AG04449 (cell line): ENCODE measurements at places on chromosomes 12 and 14.

- no peak for DNase-seq
Observed at GRCh38 chr12:132186857-132187620, 42.8 kb downstream of the NOC4L start.

DNA sequence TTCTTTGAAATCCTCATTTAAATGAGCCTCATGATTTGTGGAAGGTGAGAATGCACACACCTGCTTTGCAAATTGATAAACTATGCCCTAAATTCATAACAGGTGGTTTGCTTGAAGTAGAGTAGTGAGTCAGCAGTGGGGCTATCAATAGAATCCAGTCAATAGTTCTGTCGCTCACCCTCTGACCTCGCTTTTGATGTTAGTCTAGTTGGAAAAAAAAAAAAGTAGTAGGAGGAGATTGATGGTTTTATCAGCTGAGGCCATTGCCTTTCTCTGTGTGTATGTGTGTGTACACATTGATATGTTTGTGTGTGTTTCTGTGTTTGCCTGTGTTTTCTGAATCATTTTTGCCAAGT is 267.3 kb downstream of the SNAPC1 start:
- DNase-seq: no peak

GRCh38 chr12:94563286-94563685 is 87.1 kb downstream of the TMCC3 start:
- DNase-seq: no peak

- DNase-seq: no peak
Observed at GRCh38 chr12:114166362-114166761, 200.2 kb upstream of the RBM19 start.

DNA sequence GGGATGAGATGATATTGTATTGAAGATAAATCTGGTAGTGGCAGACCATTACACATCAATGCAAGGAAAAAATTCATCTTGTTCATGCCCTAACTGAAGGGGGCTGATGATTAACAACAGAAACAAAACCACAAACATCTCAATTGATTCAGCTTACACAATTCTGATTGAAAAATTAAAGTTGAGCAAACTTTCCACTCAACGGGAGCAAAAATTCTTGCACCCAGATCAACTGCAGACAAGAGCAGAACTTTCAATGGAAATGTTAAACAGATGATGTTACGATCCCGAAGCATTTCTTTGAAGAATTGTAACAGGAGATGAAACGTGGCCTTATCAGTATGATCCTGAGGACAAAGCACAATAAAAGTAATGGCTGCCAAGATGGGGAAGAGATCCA is 172.4 kb upstream of the SOX5 start:
- no peak for DNase-seq

DNA sequence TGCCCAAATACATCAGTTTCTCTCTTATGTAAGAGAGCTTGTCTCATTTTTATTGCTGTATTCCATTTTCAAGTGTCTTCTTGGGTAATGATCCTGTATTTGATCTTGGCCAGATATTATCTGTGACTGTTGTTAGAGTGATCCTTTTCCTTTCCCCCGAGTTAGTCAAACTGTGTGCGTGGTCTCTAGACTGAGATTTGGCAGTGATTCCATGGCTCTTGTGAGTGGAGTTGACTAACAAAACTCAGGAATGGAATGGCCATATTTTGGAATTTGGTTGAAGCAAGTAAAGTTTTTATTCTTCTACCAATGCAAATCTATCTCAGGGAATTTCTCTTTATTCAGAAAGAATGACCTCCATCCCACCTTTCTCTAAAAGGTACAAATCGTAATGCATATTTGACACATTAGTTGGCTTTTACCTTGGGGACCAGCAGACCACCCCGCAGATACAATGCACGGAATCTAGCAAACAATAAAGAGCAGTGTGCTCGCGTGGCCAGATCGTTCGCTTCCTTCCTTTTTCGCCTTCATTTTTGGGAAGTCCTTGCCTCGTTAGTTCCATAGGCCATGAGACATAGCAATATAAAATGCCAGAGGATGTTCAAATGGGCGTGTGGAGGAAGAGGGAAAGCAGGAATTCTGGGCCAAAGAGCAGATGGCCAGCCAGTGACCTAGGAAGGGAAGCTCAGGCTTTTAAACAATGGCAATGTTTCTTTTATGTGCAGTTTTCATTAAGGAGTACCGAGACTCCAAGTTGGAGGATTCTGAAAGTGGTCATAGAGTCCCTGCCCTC is 24.4 kb downstream of the ETV6 start:
- no peak for DNase-seq

DNA sequence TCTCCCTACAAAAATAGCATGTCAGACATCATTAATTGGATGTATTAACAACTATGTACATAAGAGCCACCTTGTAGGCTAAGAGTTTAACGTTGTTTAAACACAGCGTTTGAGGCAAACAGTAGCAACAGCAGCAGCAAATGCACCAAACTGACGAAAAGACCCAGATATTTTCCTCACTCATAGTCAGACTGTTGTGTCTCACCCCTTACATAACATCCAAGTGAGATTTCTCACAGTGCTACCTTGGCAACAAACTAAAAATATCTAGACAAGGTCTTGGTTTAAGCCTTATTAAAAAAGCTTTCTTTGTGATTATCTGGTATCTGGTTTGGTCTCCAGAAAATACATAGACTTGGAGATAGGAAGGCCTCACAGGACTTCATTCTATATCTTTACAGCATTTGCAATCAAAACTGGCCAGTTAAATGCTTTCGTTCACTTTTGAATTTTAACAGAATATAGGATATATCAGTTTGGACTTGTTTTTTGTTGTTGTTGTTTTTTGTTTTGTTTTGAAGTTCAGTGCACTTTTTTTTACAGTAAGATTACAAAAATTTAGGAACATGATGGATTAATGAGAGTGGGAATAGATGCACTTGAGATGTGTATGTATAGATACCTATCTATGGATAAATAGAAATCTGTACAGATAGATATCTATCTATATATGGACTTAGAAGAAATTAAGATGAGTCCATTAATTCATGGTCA is 4.1 kb downstream of the BHLHE41 start:
- no peak for DNase-seq

DNA sequence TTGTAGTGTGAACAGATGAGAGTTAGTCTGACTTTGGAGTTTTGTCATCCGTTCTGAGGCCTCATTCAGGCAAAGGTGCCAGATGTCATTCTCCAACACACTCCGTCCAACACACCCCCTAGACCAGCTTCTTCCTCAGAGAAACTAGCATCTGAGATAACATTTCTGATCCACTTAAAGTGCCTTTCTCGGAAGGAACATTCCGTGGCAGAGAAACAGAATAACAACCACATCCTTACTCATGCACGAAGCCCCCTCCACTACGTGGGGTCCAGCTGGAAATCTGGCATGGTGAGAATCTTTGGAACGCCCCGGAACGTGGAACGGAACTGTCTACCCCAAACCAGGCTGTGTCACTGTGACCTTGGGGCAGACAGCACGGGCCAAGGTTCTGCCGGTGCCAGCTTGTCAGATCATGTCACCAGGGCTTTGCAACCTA is 17.0 kb upstream of the BCL7A start:
- DNase-seq: no peak

GRCh38 chr14:36524874-36525745 is 5.1 kb upstream of the NKX2-1 start:
- DNase-seq: no peak

- DNase-seq: no peak
Observed at GRCh38 chr14:50954811-50955372, 10.6 kb upstream of the PYGL start.

- no peak for DNase-seq
Observed at GRCh38 chr12:93223440-93224426, 154.0 kb upstream of the NUDT4 start.

- DNase-seq: no peak
Observed at GRCh38 chr14:69048456-69048855, 69.4 kb upstream of the ACTN1 start.

- DNase-seq: no peak
Observed at GRCh38 chr14:53792909-53793308, 163.7 kb downstream of the BMP4 start.

- no peak for DNase-seq
Observed at GRCh38 chr12:92629349-92630065, 73.3 kb upstream of the PLEKHG7 start.

GRCh38 chr14:65308536-65308935 is 104.0 kb upstream of the FUT8 start:
- no peak for DNase-seq

- DNase-seq: no peak
Observed at GRCh38 chr14:96423446-96424108, 31.6 kb downstream of the AK7 start.

- DNase-seq: no peak
Observed at GRCh38 chr12:110475426-110475825, 6.8 kb downstream of the FAM216A start.

DNA sequence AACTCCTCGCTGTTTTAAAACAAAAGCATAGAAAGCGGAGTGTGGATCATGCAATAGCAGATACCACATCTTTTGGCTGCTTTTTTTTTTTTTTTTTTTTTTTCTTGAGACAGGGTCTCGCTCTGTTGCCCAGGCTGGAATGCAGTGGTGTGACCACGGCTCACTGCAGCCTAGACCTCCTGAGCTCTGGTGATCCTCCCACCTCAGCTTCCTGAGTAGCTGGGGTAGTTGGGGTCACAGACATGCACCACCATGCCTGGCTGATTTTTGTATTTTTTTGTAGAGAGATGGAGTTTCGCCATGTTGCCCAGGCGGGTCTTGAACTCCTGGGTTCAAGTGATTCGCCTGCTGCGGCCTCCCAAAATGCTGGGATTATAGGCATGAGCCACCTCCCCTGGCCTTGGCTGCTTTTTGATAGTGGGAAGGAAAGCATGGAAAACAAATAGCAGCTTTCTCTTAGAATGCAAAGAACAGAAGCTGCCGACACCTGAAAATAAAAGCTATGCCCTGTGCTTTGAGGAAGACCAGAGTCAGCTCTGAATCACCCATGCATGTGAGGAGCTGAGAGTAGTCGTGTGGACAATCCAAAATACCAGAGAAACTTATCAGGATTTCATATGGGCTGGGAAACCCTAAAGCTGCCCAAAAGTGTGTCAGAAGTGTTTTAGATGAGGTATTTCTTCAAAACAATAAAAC is 3.6 kb upstream of the ELK3 start:
- no peak for DNase-seq

- peak; percentile 55 for DNase-seq
Observed at GRCh38 chr12:28415755-28416154, 225.5 kb downstream of the CCDC91 start.

DNA sequence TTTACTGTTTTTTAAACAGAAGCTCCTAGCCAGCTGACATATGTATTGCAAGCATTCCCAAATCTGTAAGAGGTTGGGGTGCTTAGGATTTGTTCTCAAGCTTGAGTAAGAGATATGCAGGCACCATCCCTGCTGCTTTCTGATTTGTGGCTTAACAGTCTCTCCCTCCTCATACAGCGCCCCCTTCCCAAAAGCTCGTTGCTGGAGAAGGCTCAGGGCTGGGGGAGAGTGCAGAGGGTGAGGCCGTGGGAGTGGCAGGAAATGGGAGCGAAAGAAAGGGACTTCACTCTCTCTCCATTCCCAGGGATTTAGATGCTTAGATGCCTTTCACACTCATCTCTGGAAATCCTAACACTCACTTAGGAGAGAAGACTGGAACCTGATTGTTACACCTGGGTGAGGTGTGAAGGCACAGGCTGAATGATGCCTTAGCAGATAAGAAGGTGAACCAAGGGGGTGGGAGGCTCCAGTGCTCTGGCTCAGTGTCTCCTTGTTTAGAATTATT is 172.0 kb downstream of the C12orf75 start:
- DNase-seq: no peak

GRCh38 chr12:107783406-107784376 is 9.2 kb downstream of the ASCL4 start:
- DNase-seq: no peak

GRCh38 chr12:124024776-124025175 is 51.8 kb downstream of the ZNF664 start:
- DNase-seq: no peak

DNA sequence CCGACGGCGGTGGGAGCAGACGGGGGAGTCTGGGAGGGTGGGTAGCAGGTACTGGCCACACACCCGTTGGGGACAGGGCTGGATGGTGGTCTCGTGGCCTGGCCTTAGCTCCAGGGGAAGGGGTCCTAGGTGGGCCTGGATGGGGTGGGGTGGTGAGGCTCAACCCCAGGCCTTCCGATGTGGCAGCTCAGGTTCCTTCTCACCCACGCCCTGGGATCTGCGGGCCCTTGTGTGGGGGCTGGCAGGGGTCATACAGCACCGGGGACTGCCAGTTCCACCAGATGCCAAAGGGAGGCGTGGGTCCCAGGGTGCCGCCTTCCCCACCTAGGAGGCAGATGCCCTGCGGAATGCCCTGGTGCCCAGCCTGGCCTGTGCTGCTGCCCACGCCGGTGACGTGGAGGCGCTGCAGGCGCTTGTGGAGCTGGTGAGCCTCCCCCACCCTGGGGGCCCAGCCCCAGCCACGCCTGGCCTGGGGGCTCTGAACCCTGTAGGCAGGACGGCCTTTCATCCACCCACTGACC is 21.0 kb downstream of the ASPG start:
- no peak for DNase-seq

DNA sequence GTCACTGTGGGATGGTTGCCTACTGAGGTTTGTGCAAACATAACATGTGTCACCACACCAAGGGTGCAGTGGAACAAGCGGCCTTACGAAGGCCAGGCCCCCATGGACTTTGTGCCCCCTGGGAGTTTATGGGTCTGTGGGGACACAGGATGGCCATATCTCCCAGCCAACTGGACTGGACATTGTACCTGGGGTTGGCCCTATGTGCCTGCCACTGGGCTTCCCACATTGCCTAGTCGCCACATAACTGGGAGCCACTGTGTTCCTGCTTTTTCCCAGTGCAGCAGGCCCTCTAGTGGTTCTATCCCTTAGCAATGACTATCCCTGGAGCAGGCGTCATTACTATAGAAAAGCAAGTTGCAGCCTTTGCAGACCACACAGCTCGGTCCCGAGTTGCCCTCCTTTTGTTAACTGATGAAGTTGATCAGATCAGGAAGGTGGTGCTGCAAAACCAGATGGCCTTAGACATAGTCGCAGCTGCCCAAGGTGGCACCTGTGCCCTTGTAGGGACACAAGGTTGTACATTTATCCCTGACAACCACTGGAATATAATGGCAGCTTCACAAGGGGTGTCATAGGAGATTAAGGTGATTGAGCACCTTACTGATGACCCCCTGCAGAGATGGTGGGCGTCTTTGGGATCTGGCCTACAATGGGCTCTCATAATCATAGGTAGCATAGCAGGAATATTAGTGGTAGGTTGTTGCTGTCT is 15.2 kb upstream of the RNASE12 start:
- DNase-seq: no peak

- DNase-seq: no peak
Observed at GRCh38 chr12:57817261-57817989, 1.1 kb downstream of the AVIL start.

DNA sequence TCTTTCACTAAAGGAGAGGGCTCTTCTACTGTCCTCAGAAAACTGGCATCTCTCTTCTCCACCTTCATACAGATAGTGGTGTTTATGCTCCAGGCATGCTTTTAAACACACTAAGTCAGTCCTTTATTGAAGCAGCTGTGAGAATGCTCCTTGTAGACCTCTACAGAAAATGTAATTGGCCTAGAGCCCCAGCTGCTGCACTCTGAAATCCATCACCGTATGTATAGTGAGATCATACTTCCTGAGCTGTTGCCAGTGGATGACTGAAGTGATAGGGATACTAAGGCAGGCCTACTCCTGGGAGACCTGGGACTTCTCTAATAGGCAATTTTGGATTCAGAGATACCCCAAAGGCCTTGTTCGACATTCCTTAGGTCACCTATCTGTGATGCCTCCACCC is 535.4 kb downstream of the RPS29 start:
- peak; percentile 2 for DNase-seq
